ENCODE measurements at places on chromosomes 3 and 15. TPM values are rescaled to one million over a fixed set of nuclear protein-coding genes. Genes with fewer than 3 reads are reported as not detected.

DNA sequence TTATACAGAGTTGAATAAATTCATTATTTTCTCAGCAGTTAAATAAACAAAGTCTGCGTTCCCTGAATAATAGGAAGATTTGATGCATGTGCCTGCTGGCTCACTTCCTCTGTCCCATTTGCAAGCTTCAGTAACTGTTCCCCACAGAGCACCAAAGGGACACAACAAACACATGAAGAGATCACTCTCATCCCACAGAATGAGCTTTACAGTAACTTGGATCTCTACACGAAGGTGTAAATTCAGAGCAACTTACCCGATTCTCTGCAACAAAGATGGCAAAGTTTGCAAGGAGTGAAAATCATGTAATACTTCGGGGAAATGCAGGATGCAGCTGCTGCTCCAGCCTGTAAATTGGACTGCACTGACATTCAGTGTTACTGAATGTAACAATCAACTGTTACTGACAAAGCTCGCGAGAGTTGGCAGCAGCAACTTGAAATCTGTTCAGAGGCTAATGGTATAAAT lies at the start of gene BCHE:
BCHE (minus strand) TSS at position 366 of the 468 bp plus-strand sequence. CDS start 6,390 bp downstream, outside the sequence.
- no peak for DNase-seq

DNA sequence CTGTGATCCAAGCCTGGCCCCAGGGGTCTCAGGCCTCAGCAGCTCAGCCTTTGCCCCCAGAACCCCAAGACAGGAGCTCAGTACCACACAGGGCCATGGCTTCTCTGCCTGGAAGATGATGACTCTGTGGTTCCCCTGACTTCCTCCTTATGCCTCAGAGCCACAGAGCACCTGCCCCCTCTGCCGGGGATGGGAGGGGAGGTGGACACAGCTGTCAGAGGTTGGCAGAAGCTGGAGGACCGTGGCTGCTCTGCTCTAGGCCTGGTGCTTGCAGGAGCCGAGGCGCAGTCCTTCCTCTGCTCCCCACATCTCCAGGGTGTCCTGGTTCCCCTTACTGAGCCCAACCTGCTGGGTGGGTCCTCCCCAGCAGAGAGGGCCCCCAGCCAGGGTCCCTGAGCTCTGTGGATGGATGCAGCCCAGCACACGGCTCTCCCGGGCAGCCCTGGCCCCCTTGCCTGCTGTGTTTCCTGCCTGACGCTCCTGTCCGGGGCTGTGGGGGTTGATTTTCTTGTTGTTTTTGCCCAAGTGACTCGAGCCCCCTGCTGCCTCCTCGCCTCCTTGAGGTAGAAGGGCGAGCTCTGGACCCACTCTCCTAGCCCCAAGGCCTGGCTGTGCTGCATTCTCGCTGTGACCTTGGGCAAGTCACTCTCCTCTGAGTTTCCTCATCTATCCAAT lies 36.6 kb downstream of the PSTPIP1 start:
- DNase-seq: no peak

DNA sequence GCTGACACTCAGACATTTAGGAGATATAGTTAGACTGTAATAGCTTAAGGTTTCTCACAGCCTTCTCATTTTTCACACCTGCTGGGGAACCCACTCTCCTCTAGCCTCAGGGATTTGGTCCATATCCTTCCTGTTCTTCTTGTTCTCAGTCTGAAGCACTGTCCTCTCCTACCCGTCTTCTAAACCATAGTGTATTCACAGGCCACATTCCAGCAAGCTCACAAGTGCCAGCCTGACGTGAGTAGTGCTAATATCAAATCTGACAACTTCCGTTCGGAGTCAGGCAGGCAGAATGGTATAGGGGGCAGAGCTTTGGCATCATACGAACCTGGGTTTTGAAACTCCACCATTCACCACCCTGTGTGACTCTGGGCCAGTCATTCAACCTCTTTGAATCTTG lies 6.9 kb upstream of the CA12 start:
- DNase-seq: no peak

Gene SST
- total RNA-seq: not detected

Gene CBLB
- 93.5 TPM for total RNA-seq

GRCh38 chr3:142597906-142598305 lies 1.7 kb downstream of the PLS1 start:
- DNase-seq: no peak

GRCh38 chr15:25401501-25401900 lies 37.3 kb downstream of the UBE3A start:
- no peak for DNase-seq

Gene RHCG
- total RNA-seq: not detected

GRCh38 chr3:135965129-135965505 lies 411 bp upstream of the PPP2R3A start:
- DNase-seq: no peak

GRCh38 chr15:66483131-66483566 lies 14.4 kb downstream of the SNAPC5 start:
- DNase-seq: no peak

- DNase-seq: no peak
Measured at GRCh38 chr3:113895964-113896363, 51.8 kb upstream of the ZDHHC23 start.

Gene TRAT1
- total RNA-seq: 169 TPM

GRCh38 chr3:161266731-161267150 lies 45.6 kb downstream of the NMD3 start:
- DNase-seq: no peak

- no peak for DNase-seq
Measured at GRCh38 chr15:62807539-62808130, 234.9 kb upstream of the TPM1 start.

Gene EFL1
- total RNA-seq: 19.9 TPM

- DNase-seq: no peak
Measured at GRCh38 chr15:66564136-66565041, 1.4 kb downstream of the LCTL start.

DNA sequence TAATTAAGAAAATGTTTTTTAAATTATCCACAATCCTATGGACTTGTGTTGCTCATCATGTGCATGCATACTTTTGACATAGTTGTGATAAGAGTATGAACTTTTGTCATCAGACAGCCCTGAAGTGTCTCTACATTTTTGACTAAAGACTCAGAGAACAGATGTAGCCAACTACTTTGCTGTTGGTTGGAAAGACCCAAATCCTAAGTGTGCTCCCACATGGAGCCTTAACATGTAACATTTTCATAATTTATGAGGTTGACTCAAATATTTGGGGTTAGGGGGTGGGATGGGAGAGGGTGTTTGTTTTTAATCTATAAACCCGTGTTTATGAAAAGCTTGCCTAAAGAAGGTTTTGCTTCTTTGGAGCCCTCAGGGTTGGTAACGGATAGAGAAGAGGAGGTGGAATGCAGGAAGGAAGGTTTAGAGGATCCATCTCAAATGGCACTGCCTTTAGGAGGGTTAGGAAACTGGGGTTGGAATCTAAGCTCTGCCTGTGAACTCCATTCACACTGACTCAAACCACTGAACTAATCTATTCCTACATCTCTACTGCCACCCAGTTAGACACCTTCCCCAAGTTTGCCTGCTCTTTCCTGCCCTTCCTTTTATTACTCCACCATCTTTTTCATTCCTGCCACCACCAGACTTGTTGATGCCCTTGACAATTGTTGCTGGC lies 3.7 kb downstream of the BOC start:
- no peak for DNase-seq

Gene SLC22A13
- total RNA-seq: 0.67 TPM

Gene SECISBP2L
- total RNA-seq: 64.3 TPM

GRCh38 chr3:197023241-197023997 lies 6.2 kb downstream of the MELTF start:
- no peak for DNase-seq

Gene PLA2G4D
- total RNA-seq: not detected

DNA sequence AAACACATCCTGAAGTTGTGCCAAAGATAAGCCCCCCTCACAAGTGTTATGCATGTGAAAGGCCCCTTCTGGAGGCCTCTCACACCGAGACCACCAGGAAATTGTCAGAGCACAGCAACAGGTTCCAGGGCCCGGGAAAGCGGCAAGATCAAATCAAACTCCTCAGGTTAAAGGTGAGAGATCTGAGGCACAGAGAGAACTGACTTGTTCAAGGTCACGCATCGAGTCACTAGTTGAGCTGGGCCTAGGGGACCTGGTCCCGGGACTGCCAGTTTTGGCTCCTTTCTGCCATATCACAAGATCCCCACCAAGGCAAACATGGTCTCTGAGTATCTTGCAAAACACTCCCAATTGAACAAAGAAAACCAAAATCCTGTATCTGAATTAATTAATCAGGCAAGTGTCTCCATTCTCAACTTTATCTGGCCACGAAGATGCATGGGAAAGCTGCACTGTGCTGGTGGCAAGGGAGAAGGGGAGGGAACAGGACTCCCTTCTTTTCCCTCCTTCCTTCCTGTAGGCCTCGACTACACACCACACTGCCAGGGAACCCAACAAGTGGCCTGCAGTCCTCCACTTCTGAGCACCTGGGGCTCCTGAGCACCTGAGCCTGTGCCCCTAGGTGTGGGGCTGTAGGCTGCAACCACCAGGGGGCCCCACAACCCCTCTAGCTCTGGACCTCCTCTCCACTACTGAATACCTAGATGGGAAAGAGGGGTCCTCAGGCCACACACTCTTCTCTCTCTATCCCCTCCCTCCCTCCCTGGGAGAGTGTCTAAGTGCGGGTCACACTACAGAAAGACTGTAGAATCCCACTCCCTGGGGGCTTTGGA lies 37.3 kb downstream of the ANP32A start:
- DNase-seq: peak; percentile 60

- peak; percentile 66 for DNase-seq
Measured at GRCh38 chr3:97793420-97794019, 28.3 kb upstream of the CRYBG3 start.

Gene CPN2
- total RNA-seq: not detected

DNA sequence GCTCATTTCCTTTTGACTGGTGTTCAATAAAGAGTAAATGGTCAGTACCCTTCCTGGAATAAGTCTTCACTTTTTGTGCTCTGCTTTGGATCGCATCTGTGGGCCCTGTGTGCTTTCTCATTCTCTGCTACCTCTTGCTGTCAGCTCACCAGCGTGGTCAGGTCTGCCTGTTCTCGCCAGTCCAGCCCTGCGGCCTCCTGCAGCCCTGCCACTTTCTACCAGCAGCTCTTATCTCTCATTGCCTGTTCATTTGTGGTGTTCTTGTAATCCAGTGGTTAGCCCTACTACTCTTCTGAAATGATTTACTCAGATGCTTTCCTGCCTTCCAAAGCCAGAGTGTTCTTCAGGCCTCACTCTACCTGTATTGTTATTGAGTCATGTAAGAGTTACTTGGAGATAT lies 54.8 kb downstream of the CHCHD6 start:
- DNase-seq: no peak

GRCh38 chr3:6179761-6180160 lies 681.2 kb upstream of the GRM7 start:
- no peak for DNase-seq

Gene HTR3E
- not detected for total RNA-seq

GRCh38 chr3:156643729-156644389 lies 30.5 kb upstream of the TIPARP start:
- peak; percentile 30 for DNase-seq

Gene ADGRG7
- total RNA-seq: not detected

- no peak for DNase-seq
Measured at GRCh38 chr3:36380221-36381031, at the start of gene STAC. STAC (plus strand) TSS chr3:36380504; CDS start chr3:36380644, 140 bp downstream.

Gene XCR1
- not detected for total RNA-seq

Gene SPATA12
- total RNA-seq: not detected

- no peak for DNase-seq
Measured at GRCh38 chr15:82566690-82567089, 26.4 kb upstream of the RPS17 start.

GRCh38 chr15:90241343-90242192 lies 7.6 kb downstream of the GDPGP1 start:
- no peak for DNase-seq

Gene DNAJA4
- 32.8 TPM for total RNA-seq

DNA sequence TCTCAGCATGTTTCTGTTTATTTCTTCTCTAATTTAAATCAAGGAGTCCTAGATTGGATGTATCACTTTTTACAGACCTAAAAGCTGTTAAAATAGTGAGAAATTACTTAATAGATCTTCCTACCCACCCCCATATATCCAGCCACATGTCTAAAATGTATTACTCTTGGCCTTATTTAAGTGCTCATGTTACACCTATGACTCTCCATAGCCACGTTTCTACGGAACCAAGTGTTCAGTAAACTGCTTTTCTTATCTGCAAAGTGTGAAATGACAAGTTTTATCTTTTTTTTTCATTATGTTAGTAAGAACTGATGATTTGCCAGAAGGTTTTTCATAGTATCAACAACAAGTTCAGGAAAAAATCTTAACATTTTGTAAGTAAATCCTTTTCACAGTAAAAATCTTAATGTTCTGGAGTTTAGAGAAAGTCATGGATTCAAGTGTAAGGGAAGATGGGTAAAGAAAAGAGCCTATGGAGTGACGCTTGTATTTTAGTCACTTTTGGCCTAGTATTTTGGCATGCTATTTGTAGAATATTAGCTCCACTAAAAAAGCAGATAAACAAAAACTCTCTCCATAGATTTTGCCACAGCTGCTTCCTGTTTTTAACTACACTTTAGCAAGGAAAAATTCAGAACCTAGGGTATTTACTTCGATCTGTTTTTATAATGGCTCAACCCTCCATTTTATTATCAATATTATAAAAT lies 41.2 kb upstream of the IGSF10 start:
- DNase-seq: no peak

DNA sequence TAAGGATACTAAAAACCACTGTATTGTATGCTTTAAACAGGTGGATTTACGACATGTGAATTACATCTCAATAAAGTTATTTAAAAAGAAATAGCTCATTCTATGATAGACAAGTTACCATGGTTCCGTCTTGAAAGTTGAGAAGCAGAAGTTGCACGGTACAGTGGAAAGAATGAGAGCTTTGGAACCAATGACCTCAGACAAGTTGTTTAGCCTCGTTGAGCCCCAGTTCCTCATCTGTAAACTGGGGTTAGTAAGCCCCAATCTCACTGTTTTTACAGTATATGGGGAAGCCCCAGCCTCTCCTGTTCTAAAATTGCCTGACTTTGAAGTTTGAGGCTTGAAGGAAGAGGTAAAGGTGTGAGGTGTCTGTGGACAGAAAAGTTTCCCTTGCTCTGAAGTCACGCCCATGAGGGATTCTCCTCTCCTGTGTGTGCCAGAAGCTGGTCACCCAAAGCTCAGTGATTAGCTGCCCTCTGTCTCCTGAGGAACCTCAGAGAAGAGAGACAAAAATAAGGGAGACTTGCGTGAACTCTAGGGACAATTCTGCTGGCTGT lies 10.0 kb downstream of the CRYGS start:
- peak; percentile 55 for DNase-seq

Gene VGLL3
- not detected for total RNA-seq

GRCh38 chr3:124942613-124943012 lies 8.1 kb upstream of the MUC13 start:
- DNase-seq: no peak

- DNase-seq: no peak
Measured at GRCh38 chr3:65964838-65965237, 73.9 kb downstream of the MAGI1 start.

Gene GOLGA6D
- not detected for total RNA-seq

Gene LRRC49
- 0.75 TPM for total RNA-seq

Gene GOLGA6B
- not detected for total RNA-seq
